ENCODE measurements at places on chromosomes 12 and 14.

GRCh38 chr14:37776791-37777499, 181.5 kb downstream of the TTC6 start:
- no peak for DNase-seq

DNA sequence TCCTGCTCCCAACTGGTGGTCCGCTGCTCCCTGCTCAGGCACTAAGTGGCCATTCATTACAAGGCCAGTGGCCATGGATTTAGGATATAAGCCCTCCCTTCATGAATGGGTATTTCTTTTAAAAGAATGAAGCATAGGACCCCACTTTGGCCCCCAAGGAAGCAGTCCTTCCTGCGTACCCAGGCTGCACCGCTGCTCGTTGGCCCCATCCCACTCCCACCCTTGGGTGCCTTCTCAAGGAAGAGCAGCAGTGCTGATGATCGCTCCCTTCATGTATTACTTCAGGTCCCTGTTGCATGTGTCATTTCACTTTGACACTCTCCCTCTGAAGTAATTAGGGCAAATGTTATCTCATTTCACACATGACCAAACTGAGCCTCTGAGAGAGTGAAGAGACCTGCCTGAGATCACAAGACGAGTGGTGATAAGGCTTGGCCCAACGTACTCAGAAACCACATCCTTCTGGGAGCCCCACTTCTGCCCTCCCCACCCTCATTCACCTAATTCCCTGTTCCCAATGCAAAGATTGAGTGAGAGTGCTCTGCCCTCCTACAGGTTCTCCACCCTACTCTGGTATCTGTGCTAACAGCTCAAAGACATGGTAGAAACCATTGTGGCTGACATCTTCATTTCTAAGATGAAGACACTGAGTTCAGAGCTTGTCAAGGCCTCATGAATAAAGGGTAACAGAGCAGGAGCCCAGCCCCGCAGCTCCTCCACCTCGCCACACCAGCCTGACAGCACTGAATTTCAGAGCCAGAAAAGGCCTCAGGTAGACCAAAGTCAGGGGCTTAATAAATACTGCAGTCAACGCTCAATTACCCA, 10.3 kb upstream of the KRT2 start:
- DNase-seq, result no peak

GRCh38 chr14:79043194-79043889, 873.2 kb downstream of the NRXN3 start:
- no peak for DNase-seq

DNA sequence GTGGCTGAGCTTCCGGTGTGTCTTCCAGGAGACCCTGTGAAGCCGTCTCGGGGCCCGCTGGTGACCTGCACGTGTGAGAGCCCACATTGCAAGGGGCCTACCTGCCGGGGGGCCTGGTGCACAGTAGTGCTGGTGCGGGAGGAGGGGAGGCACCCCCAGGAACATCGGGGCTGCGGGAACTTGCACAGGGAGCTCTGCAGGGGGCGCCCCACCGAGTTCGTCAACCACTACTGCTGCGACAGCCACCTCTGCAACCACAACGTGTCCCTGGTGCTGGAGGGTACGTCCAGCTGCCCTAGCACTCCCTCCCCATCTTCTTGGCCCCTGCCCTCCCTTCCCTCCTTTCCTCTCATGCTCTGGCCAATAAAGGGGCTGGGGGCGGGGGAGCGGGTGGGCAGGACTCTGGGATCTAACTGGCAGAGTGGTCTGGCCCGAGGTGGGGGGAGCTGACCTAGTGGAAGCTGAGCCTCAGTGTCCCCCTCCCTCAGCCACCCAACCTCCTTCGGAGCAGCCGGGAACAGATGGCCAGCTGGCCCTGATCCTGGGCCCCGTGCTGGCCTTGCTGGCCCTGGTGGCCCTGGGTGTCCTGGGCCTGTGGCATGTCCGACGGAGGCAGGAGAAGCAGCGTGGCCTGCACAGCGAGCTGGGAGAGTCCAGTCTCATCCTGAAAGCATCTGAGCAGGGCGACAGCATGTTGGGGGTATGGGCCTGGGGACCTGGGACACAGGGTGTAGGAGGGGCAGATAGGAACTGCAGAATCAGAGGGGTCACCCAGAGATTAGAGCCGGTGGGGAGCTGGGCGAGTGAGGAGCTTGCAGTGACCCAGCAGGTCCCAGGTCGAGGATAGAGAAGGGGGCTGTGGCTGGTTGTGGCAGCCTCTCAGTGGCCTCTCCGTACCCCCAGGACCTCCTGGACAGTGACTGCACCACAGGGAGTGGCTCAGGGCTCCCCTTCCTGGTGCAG, 6.0 kb downstream of the ACVRL1 start:
- DNase-seq, result no peak

DNA sequence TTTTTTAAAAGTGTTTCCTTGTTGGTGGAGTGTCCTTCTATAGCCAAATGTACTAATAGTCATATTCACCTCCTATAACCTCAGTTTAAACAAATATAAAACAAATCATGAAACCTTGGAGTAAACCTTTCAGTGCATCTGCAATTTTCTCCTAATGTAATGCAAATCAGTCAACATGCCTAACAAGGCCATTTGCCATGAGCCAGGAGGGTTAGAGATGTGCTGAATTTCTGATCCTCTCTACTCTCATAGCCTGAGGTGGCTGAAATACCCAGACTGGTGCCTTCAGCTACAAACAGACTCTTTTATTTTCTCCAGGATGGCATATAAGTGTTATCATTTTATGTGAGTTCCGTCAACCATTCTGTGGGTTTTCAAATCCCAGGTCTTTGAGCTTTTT, 908.1 kb downstream of the GALC start:
- no peak for DNase-seq

GRCh38 chr14:22977684-22978486, 4.5 kb downstream of the AJUBA start:
- no peak for DNase-seq

DNA sequence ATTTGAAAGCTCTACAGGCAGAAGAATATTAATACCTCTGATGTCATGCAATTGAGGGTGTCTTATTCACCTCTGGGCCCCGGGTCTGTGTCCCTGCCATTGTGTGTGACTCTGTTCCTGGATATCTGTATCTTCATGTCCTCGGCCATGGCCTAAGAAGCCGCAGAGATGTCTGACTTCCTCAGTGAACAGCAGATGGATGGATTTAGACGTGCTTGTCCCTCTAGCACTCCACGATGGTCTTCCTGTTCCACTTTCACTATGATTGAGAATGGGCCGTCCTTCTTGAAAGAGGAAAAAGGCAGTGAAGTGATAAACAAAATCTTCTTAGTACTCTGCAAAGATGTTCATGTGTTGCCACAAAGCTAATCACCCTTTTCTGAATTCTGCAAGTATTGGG, 217.4 kb downstream of the SLC41A2 start:
- peak; percentile 95 for DNase-seq

DNA sequence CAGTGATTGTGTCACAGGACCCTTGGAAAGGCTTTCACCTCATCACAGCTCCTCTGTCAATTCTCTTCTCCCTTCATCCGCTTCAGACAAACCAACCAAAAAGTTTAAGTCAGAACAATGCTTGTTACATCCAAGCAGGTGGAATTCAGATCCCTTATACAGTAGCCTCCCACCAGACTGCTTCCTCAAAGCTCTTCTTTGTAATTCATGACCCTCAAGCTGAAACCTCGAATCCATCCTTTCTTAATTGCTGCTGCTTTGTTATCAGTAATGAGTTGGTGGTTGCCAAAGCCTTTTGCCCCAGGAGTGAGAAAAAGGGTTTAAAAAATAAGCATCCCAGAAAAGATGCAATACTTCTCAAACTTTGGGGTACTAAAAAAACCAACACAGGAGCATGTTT, 9.5 kb downstream of the BEST3 start:
- DNase-seq, result no peak

DNA sequence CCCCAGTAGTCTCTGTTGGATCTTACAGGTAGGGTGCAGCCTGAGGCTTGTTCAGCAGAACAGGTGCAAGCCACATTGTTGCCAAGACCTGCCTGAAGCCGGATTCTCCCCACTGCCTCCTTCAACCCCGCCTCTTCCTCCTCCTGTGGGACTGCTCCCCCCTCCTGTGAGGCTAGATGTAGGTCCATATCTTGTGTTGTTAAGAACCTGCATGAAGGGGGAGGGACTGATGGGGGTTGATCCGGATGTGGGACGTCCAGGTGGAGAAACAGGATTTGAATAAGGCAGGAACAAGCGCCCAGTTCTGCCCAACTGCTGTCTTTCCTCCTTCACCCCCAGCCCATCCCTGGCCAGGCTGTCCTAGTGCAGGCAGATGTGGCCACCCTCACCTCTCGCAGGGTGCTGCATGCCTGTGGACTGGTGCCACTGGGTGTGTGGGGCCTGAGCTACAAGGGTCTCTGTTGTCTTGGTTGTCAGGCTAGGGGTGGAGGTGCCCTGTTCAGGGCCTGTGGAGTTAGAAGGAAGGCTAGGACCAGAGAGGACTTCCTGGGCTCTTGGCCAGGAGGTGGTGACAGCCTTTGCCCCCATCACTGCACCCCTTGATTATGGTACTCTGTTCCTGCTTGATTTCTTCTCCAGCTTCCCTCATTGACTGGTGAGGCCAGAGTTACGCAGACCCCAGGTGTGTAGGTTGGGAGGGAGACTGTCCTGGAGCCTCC, 1.4 kb downstream of the NR4A1 start:
- no peak for DNase-seq

- DNase-seq, result no peak
Measured at GRCh38 chr14:105126981-105127329, 41.6 kb downstream of the JAG2 start.

- DNase-seq, result no peak
Measured at GRCh38 chr12:42789808-42790760, 200.5 kb upstream of the PRICKLE1 start.

GRCh38 chr12:2323532-2324255, 270.9 kb downstream of the CACNA1C start:
- peak; percentile 29 for DNase-seq

DNA sequence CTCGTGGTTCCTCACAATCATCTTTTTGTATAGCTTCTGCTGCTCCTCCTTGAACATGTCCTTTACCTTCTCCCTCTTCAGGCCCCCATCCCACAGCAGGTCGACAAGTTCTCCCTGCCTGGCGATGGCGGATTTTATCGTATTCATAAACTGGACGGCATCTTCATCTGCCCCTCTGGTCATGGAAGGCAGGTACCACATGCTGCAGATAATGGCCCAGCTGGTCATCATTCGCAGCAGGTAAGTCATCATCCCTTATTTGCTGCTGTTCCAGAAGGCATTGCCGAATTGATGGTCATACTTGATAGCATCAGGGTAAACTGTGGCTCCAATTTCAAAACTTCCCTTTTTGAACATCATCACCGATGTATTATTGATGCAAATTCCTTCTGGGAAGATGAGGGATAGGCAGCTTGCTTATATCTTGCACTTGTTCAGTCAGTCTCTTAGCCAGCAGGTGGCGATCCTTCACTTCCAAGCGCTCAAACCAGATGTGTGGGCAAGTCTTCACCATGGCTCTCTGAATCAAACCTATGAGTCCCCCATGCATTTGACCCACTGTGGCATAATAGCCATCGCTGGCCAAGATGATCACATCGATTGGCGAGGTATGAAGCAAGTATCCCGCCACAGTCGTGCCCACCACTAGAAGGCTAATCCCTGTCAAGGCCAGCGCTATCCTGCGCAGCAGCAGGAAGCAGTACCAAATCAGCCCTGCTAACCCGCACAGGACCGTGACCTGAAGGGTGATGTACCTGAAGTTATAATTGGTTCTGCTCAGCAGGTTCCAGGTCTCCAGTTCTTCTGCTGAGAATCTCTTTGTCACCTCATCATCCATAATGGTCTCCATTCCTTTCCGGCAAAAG, 381.5 kb upstream of the STXBP6 start:
- no peak for DNase-seq

DNA sequence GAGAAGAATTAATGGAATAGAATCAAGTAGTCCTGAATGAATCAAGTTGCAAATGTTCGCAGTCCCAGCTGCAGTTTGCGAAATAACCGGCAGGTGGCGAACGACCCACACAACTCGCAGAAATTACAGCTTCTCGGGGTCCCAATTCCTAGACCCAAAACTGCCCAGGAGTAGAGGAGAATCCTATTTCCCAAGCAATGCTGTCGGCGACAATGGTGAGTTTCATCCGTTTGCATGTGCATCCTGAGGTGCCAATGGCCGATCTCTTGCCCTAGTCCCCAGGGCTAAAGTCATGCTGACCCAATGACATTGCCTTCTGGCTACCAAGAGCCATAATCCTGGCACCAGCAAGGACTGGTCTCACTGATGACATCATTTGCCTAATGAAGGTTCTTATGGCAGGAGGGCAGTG, 8.5 kb upstream of the ASCL1 start:
- no peak for DNase-seq

- peak; percentile 79 for DNase-seq
Measured at GRCh38 chr12:53054112-53054878, 4.4 kb downstream of the TNS2 start.

- DNase-seq, result peak; percentile 82
Measured at GRCh38 chr12:51009056-51009440, 17.1 kb downstream of the SLC11A2 start.

DNA sequence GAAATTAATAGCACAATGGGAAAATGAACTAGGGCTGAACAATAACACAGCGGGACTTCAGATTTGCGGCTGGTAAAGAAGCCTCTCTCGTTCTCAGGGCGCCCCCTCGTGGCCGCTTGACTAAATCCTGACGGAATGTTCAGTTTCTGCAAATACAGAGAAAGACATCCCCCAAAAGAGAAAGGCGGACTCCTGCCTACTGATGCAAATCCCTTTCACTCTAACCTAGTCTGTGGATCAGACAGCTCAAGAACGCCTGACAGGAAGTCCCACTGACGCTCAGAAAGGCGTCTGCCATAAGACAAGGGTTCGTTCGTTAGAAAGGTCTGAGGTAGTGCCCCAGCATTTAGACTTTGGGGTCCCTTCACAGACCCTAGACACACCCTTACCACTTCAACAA, 2.5 kb downstream of the NUAK1 start:
- peak; percentile 71 for DNase-seq

DNA sequence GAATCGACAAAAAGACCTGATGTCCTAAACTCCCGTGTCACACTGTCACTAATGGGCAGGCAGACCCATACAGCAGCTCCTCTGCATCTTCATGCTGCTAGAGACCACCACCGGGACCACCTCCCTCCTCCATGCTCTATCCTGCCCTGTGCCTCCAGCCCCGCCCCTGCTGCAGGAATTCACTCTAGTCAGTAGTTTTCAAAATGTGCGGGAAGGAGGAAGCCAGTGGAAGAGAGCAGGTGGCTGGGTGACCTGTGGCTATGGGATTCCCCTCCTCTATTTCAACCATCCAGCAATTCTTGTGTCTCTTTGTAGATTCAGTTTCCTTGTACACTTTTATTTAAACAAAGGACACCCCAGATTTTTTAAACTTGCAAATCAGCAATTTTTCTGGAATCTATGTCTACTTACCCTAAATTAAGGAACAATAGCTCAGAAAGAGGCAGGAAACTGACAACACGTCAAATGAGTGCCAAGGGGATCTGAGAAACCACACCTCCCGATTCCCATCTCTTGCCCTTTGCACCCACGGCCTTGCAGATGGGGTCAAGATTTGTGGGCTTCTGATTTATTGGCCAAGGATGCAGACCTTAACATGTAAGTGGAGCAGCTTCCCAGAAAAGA, 20.4 kb upstream of the MAP1LC3B2 start:
- no peak for DNase-seq

GRCh38 chr12:93593843-93594242, 21.4 kb downstream of the SOCS2 start:
- DNase-seq, result no peak

- DNase-seq, result peak; percentile 86
Measured at GRCh38 chr12:113184900-113185179, 438 bp downstream of the DDX54 start.
